ENCODE measurements at places on chromosomes 7 and 10.

- DNase-seq = no peak
Observed at GRCh38 chr10:61912981-61913380, 11.5 kb downstream of the ARID5B start.

- DNase-seq = no peak
Observed at GRCh38 chr10:5650664-5651387, 15.6 kb downstream of the ASB13 start.

- no peak for DNase-seq
Observed at GRCh38 chr7:17472939-17473338, 174.5 kb downstream of the AHR start.

DNA sequence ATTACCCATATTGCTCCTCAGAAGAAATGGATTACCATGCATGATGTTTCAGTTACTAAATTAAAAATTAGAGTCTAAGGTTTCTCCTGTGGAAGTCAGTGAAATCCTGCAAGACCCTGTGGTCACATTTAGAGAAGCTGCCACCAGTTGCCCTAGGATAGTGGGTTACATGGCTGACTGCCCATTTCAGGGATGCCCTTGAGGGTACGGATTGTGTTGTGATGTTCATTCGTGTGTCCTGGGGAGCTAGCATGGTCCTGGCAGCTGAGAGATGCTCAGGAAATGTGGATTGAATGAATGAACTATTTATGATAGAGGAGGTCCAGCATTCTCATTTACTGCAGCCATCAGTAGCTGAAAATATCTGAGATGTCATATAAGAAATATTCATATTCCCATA is 55.1 kb downstream of the TMEM178B start:
- no peak for DNase-seq

DNA sequence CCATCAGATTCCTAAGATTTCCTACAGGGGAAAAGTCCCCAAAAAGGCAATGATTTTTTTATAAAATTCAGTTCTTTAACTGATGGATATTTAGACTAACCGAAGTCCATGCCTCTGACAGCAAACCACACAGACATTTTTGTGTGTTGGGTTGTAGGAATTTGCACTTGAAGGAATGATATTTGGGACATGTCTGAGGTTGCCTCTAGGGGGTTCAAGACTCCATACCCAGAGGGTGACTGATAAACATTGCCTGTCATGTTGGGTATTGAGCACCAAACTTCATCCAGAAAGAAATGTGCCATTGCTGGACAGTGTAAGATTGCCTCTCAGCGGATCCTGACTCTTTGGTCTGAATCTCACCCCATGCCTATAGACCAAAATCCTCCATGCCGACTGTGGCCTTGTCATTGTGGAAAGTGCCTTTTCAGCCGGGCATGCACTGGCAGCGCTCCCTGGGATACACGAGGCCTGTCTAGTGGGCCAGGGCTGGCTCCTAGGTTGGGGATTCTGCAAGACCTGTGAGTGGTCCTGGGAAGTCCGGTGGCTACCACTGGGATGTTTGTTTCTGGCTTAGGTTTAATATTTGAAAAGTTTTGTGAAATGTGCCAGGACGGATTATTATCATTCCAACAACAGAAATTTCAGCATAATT is 252.9 kb downstream of the WDR37 start:
- no peak for DNase-seq

DNA sequence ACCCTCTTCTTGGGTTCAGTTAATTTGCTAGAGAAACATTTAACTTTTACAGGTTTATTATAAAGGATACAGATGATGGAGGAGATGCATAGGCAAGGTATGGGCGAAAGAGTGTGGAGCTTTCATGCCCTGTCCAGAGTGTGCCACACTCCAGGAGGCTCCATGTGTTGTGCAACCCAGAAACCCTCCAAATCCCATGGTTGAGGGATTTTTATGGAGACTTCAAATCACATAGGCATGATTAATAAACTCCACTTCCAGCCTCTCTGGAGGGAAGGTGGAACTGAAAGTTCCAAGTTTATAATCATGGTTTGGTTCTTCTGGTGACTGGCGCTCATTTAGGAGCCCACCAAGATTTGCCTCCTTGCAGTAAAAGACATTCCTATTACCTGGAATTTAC is 159.9 kb downstream of the PHTF2 start:
- no peak for DNase-seq

Measured in activated T-cell treated with anti-CD3 and anti-CD28 coated beads, Interleukin-2, amount 50 U/mL, for 72 hours (primary cell).